ENCODE measurements at places on chromosomes 16 and 17. TPM values are rescaled to one million over a fixed set of nuclear protein-coding genes. Genes with fewer than 3 reads are reported as not detected.

The IGSF6 gene
- total RNA-seq = 0.58 TPM

The JPT1 gene
- 189 TPM for total RNA-seq

The RASL10B gene
- 0.79 TPM for total RNA-seq

The THUMPD1 gene
- 52.2 TPM for total RNA-seq

The ADAP2 gene
- total RNA-seq = 2.3 TPM

The MYL4 gene
- total RNA-seq = not detected

The PEX12 gene
- total RNA-seq = 8.3 TPM

The TOX3 gene
- not detected for total RNA-seq

The HS3ST4 gene
- not detected for total RNA-seq

The ASIC2 gene
- total RNA-seq = not detected

The DCTPP1 gene
- 175 TPM for total RNA-seq

The NCOR1 gene
- total RNA-seq = 147 TPM

The UNK gene
- 24.4 TPM for total RNA-seq

The PRR29 gene
- total RNA-seq = 0.51 TPM

The PRSS33 gene
- 0.15 TPM for total RNA-seq

The KRT15 gene
- total RNA-seq = not detected

The SEZ6L2 gene
- total RNA-seq = 0.15 TPM

The KRTAP4-1 gene
- not detected for total RNA-seq

The ASB16 gene
- total RNA-seq = 0.11 TPM

The APOH gene
- total RNA-seq = not detected

The ALOX12B gene
- 1.9 TPM for total RNA-seq

The TBC1D3E gene
- total RNA-seq = 0.24 TPM

The TRPV2 gene
- 67.3 TPM for total RNA-seq

The C17orf107 gene
- 2.2 TPM for total RNA-seq

The SLC16A11 gene
- 1.3 TPM for total RNA-seq

The ZNF594 gene
- total RNA-seq = 14.9 TPM

The KRTAP2-1 gene
- total RNA-seq = not detected

The PIK3R6 gene
- total RNA-seq = 0.18 TPM

The LRRC37A2 gene
- total RNA-seq = 9.1 TPM

The PRSS36 gene
- 0.61 TPM for total RNA-seq

The CFAP119 gene
- total RNA-seq = 6.5 TPM

The KRT9 gene
- total RNA-seq = not detected

The RRAD gene
- total RNA-seq = 0.60 TPM

The YBX2 gene
- total RNA-seq = 0.26 TPM

The HOXB5 gene
- total RNA-seq = not detected

The KRTAP3-1 gene
- not detected for total RNA-seq

Data from CD8-positive, alpha-beta memory T cell (primary cell).